ENCODE measurements at places on chromosomes 11 and 22.

DNA sequence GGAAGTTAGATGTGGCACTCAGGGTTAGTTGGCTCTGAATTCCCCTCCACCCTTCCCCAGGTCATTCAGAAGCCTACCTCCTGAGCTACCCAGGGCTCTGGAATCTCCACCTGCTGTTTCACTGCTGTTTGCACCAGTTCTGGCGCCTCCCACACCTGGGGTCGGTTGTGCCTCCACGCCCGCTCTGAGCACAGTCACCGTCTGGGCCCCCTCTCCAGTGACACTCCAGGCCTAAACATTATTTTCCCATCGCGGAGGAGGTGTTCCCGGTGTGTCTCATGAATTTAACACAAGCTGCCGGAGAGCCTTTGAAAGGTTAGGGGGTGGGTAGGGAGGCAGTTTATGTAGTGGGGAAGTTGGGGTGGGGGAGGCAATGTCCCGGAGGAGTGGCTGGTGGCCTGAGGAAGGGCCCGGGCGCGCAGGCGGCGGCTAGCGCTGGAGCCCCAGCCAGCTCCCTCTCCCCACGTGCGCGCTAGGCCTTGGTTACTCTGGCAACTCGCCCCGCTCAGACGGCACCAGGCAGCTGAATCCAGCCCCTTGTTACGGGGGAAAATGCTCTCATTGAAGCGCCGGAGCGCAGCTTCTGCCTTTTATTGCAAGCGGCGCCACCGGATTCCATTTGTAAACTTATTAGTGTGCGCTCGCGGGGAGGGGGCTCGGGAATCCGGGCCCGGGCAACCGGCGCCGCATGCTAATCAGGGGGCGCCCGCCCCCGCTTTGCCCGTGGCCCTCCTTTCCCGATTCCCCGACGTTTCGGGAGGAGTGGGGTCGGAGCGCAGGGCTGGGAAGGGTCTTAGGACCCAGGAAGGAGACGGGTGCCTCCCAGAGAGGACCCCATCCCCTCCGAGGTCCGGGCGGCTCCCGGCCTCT lies 52.4 kb downstream of the GRIK4 start:
- DNase-seq = no peak

- DNase-seq = peak; percentile 47
These were observed 650 bp upstream of the CHID1 start for GRCh38 chr11:911031-911889.

GRCh38 chr11:65639623-65640482 lies 2.0 kb downstream of the SIPA1 start:
- no peak for DNase-seq

- peak; percentile 66 for DNase-seq
These were observed 12.1 kb downstream of the ELF5 start for GRCh38 chr11:34501500-34501899.

GRCh38 chr11:120188371-120188770 lies 22.5 kb upstream of the OAF start:
- DNase-seq = no peak

DNA sequence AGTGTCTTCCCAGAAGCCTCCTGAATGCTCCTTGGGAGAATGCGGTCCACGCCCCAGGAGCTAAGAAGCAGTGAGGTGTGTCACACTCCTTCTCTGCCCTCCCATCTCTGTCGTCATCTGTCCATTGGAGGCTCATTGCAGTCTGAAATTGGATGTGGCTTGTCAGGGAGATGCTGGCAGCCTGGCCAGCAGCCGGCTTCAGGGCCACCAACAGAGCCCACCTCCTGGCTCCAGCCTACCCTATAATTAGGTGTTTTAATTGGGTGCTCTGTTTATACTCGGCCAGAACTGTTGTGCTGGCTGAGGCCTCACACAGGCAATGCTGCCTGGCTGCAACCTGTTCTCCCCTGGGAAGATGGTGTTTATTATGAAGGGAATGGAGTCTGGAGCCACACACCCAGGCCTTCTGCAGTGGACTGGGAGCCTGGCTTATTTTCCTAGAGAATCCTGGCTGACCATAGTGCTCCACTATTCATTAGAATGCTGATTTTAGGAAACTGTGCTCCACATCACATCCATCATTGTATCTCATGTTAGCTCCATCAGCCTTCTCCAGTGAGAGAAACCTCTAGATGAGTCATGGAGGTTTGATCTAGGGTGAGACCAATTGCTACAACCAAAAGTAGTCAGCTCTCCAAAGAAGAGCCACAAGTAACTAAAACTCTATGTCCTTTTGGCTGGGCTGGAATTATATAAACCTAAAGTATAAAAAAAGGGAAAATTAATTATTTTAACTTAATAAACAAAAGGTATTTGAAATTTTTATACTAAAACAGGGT lies 86.8 kb upstream of the CRTAM start:
- no peak for DNase-seq

DNA sequence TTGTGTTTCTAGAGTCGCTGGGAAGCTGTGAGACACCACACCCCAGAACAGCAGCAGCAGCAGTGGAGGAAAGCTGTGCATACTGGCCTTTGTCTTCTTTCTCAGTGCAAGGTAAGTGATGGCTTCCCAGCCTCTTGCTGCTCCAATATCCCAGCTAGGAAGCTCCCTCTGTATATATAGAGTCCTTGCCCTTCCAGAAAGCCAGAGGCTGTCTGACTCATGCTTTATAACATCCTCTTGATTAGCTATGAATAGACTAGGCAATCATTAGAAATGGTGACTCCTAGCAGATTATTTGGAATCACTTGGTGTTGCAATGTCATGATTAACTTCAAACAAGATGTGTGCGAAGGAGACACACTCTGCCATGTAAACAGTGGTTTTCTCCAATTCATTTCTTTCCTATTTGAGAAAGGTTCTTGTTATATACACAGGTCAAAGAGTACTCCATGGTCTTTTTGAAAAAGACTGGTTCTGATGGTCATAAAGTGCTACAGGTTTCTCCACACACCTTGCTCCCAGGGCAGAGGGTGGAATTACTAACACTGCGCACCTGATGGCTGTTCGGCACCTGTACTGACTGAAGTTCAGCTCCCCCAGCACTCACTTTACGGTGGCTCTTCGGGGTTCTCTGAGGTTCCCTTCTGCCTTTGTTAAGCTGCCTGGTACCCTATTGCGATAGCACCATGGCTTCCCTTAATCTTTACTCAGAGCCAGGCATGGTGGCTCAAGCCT lies at the start of gene MMP1:
MMP1 (minus strand) TSS at position 149 of the 735 bp plus-strand sequence; CDS start at position 81, 68 bp downstream.
- peak; percentile 50 for DNase-seq

GRCh38 chr11:111308140-111308539 lies 9.8 kb downstream of the POU2AF3 start:
- DNase-seq = no peak

DNA sequence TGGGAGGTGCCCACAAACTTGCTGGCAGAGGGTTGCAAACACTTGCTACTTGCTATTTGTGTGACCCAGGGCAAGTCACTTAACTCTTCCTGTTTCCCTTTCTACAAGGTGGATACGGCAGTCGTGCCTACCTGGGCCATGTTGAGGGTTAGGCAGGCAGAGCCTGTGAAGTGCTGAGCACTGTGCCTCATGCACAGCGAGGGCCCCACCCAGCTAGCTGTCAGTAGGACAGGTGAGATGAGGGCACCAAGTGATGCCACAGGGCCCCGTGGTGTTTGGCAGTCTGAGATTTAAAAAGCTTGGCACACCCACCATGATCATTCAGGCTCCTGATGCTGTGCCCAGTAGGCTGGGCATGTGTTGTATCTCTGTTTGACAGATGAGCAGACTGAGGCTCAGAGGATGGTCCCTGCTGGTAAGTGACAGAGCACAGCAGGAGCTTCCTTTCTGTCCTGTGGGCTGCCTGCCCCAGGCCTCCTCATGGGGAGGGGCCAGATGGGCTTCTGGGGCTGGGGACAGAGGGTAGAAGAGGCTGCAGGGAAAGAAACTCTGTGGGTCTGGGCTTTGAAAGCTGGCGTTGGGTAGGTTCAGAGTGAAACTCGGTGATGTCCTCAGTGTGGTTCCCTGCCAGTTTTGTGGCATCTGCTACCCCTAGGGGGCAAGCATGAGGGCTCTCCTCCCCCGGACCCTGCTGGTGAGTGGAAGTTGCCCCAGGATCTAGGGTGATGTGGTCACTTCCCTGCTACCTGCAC lies 59.3 kb downstream of the TSPAN18 start:
- no peak for DNase-seq

- peak; percentile 23 for DNase-seq
These were observed 17.2 kb upstream of the UVRAG start for GRCh38 chr11:75797792-75798191.

DNA sequence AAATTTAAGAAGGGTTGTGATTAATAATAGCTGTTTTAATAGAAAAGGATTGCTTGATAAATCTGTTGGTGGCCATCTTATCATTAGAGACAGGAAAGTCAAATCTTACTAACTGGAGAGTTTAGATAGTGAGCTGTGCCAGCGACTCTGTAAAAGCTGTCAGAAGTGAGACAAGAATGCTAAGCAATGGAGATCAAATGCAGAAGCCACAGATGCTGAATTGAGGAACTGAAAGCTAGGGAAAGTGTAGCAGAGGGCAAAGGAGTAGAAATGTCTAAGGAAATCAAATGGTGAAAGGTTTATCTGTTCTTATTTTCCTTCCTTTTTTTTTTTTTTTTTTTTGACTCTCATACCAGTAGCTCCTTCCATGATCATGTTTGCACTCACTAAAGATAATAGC lies 13.7 kb downstream of the MS4A13 start:
- no peak for DNase-seq

GRCh38 chr11:113690619-113691569 lies 15.2 kb downstream of the TMPRSS5 start:
- DNase-seq = peak; percentile 50

- DNase-seq = no peak
These were observed 13.6 kb downstream of the LRRC75B start for GRCh38 chr22:24579258-24579601.

DNA sequence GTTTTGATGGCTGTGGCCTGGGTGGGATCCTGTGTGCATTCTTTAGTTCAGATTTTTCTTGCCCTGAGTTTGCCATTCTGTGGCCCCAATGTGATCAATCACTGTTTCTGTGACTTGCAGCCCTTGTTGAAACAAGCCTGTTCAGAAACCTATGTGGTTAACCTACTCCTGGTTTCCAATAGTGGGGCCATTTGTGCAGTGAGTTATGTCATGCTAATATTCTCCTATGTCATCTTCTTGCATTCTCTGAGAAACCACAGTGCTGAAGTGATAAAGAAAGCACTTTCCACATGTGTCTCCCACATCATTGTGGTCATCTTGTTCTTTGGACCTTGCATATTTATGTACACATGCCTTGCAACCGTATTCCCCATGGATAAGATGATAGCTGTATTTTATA lies 620 bp downstream of the OR4C16 start:
- DNase-seq = no peak

- no peak for DNase-seq
These were observed 321.8 kb downstream of the TBC1D22A start for GRCh38 chr22:47084226-47084625.

GRCh38 chr22:45552580-45553350 lies 50.1 kb downstream of the FBLN1 start:
- DNase-seq = peak; percentile 87

DNA sequence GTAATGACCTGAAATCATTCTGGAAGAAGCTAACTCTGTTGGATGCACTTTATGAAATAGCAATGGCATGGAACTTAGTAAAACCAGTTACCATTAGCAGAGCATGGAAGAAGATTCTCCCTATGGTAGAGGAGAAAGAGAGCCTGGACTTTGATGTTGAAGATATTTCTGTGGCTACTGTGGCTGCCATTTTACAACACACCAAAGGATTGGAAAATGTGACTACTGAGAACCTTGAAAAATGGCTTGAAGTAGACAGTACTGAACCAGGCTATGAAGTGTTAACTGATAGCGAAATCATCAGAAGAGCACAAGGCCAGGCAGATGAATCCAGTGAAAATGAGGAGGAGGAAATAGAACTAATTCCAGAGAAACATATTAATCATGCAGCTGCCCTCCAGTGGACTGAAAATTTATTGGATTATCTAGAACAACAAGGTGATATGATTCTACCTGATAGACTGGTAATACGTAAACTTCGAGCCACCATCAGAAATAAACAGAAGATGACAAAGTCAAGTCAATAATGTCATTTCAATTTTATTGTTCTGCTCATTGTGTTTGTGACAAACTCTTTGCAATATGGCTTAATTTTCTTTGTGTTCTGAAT lies 2.0 kb downstream of the JRKL start:
- DNase-seq = peak; percentile 7

GRCh38 chr22:40107851-40108378 lies 69.8 kb upstream of the TNRC6B start:
- DNase-seq = peak; percentile 36

DNA sequence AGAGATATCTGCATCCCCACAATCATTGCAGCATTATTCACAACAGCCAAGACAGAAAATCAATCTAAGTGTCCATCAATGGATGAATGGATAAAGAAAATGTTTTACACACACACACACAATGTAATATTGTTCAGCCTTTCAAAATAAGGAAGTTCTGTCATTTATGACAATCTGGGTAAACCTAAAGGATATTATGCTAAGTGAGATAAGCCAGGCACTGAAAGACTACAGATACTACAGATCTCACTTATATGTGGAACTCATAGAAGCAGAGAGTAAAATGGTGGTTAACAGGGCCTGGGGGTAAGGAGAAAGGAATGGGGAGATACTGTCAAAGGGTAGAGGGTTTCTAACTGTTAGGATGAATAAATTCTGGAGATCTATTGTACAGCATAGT lies 36.0 kb upstream of the EED start:
- DNase-seq = no peak

DNA sequence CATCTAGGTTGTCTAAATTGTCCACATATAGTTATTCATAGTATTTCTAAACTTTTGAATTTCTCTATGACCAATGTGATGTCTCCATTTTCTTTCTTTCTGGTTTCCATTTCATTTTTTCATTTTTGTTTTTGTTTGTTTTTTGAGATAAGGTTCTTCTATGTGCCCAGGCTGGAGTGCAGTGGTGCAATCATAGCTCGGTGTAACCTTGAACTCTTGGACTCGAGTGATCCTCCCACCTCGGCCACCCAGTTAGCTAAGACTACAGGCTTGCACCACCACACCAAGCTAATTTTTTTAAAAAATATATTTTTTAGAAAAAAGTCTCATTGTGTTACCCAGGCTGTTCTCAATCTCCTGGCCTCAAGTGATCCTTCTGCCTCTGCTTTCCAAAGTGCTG lies 8.2 kb downstream of the GSTT4 start:
- DNase-seq = no peak

DNA sequence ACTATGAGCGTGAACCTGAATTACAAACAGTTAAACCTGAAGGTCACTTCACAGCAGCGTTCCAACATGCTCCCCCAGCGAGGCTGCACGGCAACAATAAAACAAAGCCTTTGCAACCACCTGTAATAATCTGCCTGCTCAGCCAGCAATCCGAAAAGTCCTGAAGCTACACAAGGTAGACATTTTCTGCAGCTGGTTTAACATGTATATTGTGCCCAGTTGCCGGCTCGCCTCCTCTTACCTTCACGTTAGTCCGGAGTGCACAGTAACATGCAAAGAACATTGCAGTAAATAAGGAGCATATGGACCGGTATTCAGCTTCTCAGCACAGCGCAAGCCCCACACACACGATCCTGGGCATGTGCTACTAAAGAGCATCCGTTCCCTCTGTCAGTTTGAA lies 704.3 kb downstream of the DLG2 start:
- no peak for DNase-seq

Data from fibroblast of pulmonary artery (primary cell).